ENCODE measurements at places on chromosomes 11 and 22.

DNA sequence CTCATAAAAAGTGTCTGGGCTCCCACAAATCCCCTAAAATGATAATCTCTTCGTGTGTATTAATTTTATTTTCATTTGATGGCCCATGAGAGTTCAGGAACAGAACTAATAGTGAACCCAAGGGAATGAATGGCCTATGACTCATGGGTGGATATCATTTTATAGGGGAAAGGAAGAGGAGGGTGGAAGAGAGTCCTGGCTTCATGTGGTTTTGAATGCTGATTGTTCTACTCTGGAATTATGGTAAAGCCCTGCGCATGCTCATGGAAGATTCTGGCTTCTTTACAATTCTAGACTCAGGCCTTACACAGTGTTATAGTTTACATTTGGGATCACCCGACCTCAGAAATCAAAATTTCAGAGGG lies 35.2 kb downstream of the MAML2 start:
- DNase-seq: no peak

- DNase-seq: no peak
Observed at GRCh38 chr11:79971255-79971654, 530.4 kb upstream of the TENM4 start.

- DNase-seq: no peak
Observed at GRCh38 chr11:124108156-124108555, 7.1 kb upstream of the VWA5A start.

GRCh38 chr11:26947379-26947844 lies 46.5 kb upstream of the FIBIN start:
- DNase-seq: no peak

GRCh38 chr11:692824-693414 lies 2.1 kb downstream of the DEAF1 start:
- DNase-seq: peak; percentile 92

- no peak for DNase-seq
Observed at GRCh38 chr11:120611581-120611980, 100.0 kb downstream of the GRIK4 start.

DNA sequence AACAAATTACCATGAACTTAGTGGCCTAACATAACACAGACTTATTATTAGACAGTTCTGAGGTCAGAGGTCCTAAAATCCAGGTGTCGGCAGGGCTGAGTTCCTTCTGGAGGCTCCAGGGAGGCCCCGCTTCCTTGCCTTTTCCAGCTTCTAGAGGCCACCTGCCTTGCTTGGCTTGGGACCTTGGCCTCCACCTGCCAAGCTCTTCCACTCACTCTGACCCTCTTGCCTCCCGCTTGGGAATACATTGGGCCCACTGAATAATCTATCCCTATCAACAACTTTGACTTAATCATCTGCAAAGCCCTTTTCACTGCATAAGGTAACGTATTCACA lies 3.2 kb upstream of the MS4A10 start:
- DNase-seq: no peak

DNA sequence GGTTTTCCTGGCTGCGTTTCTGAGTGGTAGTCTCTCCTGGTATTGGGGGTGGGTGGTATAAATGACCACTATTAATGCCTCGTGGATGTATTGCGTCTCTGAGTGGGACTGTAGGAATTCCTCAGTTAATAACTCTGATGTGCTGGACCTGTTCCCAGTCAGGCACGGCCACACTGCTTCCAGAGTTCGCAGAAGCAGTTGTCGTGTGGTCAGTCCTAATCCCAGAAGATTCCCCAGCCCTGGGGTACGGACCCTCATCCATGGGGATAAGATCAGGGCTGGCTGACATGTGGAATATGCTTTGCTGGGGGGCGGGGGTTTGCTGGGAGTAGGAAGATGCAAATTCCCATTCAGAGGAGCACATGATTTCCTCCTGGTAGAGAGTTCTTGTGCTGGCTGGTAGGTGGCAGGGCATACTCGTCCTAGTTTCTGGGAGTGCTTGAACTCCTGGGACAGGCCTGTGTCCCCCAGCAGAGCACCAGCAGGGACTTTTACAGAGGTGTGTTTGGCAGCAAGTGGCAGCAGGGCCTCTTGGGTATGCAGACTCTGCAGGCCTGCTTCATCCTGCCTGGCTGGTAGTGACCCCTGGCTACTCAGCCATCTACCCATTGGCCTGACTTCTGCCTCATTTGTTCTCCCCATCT lies 157.4 kb downstream of the NAV2 start:
- no peak for DNase-seq

DNA sequence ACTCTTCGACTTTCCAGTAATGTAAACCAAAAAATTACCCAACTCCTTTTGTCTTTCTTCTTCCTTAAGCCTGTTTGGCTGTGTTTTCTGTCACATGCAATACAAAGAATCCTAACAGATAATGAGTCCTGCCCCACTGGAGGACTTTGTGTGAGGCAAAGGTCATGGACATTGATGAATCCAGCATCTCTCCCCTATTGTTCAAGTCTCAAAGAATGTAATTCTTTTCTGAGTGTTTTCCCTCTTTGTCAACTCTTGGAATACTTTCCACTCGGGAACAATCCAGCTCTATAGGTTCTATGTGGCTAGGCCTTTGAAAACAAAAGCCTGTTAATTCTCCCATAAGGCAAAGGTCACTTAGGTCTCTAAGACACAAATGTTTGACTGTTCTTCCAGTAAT lies 100.7 kb downstream of the FAR1 start:
- no peak for DNase-seq

DNA sequence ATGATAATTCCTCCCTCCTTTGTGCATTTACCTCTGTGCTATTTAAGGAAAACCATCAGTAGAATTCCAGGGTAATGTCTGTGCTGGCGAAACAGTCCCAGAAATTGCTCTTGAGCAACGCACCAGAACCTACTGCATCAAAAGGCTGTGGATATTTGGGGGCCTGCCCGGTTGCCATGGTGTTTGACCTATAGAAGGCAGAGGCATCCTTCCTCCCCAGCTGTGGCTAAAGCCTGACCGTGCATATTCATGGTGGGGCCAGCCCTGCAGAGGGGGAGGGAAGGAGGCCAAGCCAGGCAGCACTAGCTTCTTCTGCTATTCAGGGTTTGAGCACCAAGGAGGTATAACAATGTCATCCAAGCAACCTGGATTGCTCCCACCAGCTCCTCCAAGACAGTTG lies 215.0 kb upstream of the E2F8 start:
- no peak for DNase-seq
